Right forelimb (tissue), 1 donor: ENCODE measurements at places on chromosomes 5 and 9.

- DNase-seq, result no peak
Observed at GRCh38 chr9:127941961-127942215, 4.2 kb upstream of the DPM2 start.

DNA sequence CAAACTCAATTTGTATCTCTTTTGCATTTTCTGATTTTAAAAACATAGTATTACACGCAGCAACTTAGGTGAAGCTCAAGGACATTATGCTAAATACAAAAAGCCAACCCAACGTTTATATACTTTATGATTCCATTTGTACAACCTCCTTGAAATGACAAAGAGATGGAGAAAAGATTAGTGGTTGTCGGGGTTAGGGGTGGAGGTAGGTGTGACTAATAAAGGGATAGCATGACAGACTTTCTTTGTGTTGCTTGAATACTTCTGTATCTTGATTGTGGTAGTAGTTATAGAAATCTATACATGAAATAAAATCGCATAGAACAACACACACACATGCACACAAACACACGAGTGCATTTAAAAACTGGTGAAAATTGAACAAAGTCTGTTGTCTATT lies 42.5 kb upstream of the EFNA5 start:
- DNase-seq, result no peak

GRCh38 chr5:177410575-177410974 lies 1.2 kb upstream of the F12 start:
- DNase-seq, result no peak

DNA sequence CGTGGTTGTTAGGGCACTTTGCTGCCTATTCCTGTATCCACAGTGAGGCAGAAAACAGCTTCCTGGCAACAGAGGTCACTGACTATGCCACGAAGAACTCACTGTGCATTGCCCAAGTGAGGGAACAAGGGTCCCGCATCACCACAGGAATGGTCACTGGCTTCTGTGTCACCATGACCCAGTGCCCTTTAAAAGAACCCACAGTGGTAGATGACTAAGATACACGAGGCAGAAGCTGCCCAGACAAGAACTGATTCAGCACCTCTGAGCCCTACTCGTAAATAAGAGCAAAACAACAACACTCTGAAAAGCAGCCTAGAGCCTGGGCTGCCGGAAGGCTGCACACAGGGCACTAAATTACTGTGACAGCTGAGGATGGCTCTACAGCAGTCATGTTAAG lies 236.6 kb upstream of the RASEF start:
- DNase-seq, result no peak

DNA sequence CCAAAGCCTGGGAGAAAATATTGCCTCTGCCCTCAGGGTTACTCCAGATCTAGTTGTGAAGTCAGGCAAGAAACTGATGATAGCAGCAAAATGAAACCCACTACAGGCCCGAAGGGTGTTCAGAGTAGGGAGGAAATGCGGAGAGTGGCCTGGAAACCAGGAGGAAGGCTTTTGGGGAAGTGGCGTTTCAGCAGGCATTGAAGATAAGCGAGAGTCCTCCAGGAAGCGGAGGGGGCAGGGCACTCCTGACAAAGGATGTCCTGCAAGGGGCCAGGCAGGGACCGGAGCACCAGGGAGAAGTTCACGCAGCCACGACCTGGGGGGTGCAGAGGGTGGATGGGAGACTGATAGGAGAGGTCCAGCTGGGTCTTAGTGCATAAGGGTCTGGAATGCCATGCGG lies 7.8 kb upstream of the FOXI1 start:
- DNase-seq, result no peak

DNA sequence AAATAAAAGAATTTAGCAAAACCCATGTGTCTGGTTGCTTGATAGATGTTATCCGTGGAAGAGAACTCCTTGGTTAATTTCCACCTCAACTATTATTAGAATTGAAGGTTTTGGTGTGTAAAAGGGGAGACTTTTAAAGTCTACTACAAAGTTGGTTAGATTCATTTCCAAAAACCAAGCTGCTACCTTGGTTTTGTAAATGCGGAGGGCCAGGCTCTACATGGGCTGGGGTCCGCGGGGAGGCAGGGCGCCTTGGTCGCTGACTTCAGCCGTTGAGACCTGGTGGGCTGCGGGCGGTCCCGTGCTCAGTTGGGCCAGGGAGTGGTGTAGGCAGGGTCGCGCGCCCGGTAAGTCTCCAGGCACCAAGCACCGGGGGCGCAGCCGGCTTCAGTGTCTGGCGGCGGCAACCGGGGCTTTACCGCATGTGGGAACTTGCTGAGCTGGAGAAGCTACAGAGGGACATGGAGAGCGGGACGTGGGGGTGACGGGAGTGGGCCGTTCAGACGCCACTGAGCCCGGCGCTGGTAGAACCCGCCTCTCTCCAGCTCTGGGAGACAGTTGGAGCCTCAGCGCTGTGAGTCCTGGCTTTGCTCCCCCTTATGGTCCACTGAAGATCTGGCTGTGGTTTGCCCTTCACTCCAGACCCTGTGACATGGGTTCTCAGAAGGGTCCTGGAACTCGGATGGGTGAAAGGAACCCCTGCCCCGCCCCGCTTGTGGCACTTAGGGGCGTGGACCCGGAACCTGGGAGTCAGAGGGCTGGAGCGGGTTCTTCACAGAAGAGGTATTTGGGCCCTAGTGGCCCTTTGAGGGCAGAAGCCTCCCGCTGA lies 11.8 kb downstream of the NR2F1 start:
- DNase-seq, result no peak
